ENCODE measurements at places on chromosomes 5 and 9.

GRCh38 chr5:82620957-82621600 is 342.9 kb upstream of the RPS23 start:
- DNase-seq: no peak

GRCh38 chr5:177565046-177565445 is 10.7 kb upstream of the FAM193B start:
- no peak for DNase-seq

DNA sequence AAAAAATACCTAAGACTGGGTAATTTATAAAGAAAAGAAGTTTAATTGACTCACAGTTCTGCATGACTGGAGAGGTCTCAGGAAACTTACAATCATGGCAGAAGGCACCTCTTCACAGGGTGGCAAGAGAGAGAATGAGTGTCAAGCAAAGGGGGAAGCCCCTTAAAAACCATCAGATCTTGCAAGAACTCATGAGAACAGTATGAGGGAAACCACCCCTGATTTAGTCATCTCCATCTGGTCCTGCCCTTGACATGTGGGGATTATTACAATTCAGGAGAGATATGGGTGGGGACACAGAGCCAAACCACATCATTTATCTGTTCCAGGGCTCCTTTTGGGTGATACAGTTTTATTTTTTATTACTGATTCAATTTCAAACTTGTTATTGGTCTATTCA is 23.2 kb upstream of the ADAMTS16 start:
- DNase-seq: no peak

DNA sequence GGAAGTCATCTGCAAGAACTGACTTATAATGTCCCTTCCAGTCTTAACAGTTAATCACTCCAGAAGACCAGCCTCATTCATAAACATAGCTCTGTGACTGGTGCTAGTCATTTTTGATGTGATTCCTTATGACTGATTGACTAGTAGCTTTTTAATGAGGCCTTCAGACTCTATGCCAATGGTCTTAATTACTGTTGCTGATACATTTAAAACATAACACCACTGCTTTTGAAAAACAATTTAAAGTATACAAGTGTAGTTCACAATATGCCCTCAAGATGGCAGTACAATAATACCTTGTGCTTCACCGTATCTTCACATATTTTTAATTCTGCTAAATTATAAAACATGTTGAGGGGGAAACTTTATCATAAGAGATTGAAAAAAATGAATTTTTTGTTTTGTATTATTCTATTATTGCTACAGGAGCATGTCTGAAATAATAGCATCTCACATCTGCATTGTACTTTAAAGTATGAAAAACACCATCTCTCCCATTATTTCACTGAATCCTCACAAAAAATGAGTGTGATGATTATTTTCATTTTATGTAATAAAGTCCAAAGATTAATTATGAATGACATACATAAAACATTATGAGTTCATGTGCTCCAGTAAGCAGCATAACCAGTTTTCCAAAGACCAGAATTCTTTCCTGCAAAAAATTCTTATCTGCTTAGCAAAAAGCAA is 55.2 kb upstream of the SHISAL2B start:
- DNase-seq: no peak

- DNase-seq: no peak
Observed at GRCh38 chr5:55320571-55320970, 12.8 kb downstream of the MTREX start.

GRCh38 chr5:178126556-178126955 is 4.3 kb upstream of the RMND5B start:
- no peak for DNase-seq

GRCh38 chr9:20865347-20865746 is 166.1 kb downstream of the HACD4 start:
- no peak for DNase-seq

- DNase-seq: no peak
Observed at GRCh38 chr5:80238097-80238496, 17.8 kb downstream of the SERINC5 start.

DNA sequence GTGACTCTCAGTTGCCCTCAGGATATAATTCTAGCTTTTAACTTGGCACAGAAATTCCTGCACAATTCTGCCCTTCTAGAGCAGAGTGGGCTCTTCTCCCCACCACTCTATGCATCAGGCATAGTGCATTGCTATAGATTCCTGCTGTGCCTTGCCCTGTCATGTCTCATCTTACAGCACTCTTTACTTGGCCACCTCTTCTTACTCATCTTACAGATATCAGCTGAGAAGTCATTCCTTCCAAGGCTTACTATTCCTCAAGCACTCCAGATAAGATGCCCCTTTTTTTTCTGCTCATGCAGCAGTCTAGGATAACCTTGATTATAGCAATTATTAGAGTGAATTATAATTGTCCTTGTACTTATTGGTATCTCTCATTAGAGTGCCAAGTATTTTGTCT is 5.6 kb downstream of the FAM221B start:
- DNase-seq: no peak

GRCh38 chr9:118940473-118940872 is 428.8 kb downstream of the BRINP1 start:
- no peak for DNase-seq

DNA sequence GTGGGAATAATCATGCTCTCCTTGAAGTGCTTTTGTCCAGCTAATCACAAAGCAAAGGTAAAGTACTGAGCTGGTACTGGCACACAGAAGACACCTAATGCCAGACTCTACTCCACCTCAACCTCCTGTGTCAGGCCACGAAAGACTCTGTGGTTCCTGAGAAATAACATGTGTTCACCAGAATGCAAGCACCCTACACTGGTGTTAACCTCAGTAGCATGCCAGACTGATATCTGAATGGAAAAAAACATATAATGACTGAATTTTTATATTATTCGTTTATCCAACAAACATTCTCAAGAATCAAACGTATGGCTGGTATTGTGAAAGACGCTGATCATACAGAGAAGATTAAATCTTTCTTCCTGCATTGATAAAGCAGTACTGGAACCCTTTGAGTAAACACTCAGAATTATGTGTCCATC is 97.1 kb upstream of the IFNE start:
- no peak for DNase-seq
